ENCODE measurements at places on chromosomes 1 and 21.

GRCh38 chr1:107105914-107106313 lies 34.9 kb upstream of the NTNG1 start:
- DNase-seq: no peak
- no peak overlapping the region for H3K27ac ChIP-seq
- H3K27me3 ChIP-seq: no peaks in the 10 kb centered on the region
- H3K4me3 ChIP-seq: no peak overlapping the region
- H3K4me1 ChIP-seq: no peaks in the 10 kb centered on the region

DNA sequence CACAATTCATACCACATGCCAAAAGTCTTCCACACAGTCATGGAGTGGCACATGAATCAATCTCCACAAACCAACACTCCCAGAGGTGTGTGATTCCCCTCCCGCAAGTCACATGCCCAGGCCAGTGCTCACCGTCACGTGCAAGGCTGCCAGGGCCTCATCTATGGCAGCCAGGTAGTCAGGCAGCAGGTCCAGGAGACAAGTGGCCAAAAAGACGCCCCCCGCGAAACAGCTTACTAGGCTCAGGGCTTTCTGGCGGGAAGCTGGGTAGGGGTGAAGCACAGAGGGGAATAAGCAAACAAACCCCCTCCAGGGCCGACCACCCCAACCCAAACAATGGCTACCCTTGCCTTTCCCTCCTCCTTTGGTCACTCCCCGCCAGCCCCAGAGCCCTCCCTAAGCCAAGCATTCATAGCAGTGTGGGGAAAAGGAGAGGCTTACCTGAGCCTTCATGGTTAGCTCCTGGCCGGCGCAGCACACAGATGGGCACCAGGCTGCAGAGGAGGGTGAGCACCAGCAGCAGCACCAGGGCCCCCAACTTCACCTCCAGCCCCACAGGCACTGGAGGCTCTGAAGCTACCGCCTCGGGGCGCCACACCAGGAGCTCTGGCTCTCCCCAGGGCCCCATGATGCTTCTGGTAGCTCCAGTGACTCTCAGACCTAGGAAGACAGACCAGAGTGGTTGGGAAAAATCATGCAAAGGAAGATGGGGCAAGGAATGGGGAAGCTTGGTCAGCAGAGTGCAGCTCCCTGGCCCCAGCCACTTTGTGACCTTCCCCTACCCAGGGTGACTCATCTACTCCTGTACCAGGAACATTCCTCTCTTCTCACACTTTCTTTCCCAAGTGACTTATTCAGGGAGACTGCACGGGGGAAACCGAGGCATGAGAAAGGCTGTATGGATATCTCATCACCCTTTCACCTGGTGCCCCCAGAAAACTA lies 978 bp downstream of the SLC39A1 start:
- peak overlapping the region; percentile 96 for H3K4me3 ChIP-seq
- no peak for DNase-seq
- peaks cover 24% of the 10 kb centered on the region for H3K4me1 ChIP-seq
- H3K27me3 ChIP-seq: peaks cover 25% of the 10 kb centered on the region
- H3K36me3 ChIP-seq: no peaks in the 10 kb centered on the region

- H3K36me3 ChIP-seq: peaks cover 16% of the 10 kb centered on the region
- no peak overlapping the region for H3K27ac ChIP-seq
- H3K4me1 ChIP-seq: peaks cover 28% of the 10 kb centered on the region
- peaks cover 25% of the 10 kb centered on the region for H3K27me3 ChIP-seq
Measured at GRCh38 chr1:246790833-246791232, 66.6 kb downstream of the SCCPDH start.

- no peaks in the 10 kb centered on the region for H3K36me3 ChIP-seq
- peaks cover 15% of the 10 kb centered on the region for H3K27me3 ChIP-seq
- DNase-seq: no peak
- H3K4me1 ChIP-seq: peaks cover 9% of the 10 kb centered on the region
- H3K27ac ChIP-seq: no peak overlapping the region
Measured at GRCh38 chr1:206503591-206504362, 3.6 kb upstream of the RASSF5 start.

GRCh38 chr21:36210779-36211659 lies 54.4 kb downstream of the DOP1B start:
- H3K27ac ChIP-seq: peak overlapping the region; percentile 89
- H3K4me1 ChIP-seq: peaks cover 11% of the 10 kb centered on the region
- H3K36me3 ChIP-seq: peaks cover 15% of the 10 kb centered on the region
- peak overlapping the region; percentile 53 for H3K4me3 ChIP-seq
- no peak for DNase-seq
- H3K27me3 ChIP-seq: peaks cover 8% of the 10 kb centered on the region

DNA sequence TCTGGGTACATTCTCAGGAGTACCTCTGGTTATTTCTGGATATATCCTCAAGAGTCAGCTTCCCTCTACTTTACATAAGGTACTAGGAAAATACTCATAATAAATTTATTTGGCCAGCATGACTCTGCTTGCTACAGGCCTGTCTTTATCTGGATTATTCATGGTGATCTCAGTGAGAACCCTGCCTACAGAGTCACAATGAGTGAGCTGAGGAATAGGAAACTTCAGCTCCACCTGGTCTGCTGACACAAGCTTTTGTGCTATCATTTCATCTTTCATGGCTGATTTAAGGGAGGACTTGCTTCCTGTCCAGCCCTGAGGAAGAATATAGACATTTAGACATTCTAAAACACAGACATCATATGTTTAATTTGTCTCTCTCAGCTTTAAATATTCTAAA lies 19.5 kb upstream of the SUCO start:
- H3K36me3 ChIP-seq: no peaks in the 10 kb centered on the region
- no peaks in the 10 kb centered on the region for H3K27me3 ChIP-seq
- no peak overlapping the region for H3K27ac ChIP-seq
- DNase-seq: no peak
- no peaks in the 10 kb centered on the region for H3K4me1 ChIP-seq
- H3K4me3 ChIP-seq: no peak overlapping the region

GRCh38 chr1:97764991-97765390 lies 155.8 kb downstream of the DPYD start:
- no peak overlapping the region for H3K27ac ChIP-seq
- no peak for DNase-seq
- no peaks in the 10 kb centered on the region for H3K36me3 ChIP-seq
- H3K4me3 ChIP-seq: no peak overlapping the region
- no peaks in the 10 kb centered on the region for H3K27me3 ChIP-seq

DNA sequence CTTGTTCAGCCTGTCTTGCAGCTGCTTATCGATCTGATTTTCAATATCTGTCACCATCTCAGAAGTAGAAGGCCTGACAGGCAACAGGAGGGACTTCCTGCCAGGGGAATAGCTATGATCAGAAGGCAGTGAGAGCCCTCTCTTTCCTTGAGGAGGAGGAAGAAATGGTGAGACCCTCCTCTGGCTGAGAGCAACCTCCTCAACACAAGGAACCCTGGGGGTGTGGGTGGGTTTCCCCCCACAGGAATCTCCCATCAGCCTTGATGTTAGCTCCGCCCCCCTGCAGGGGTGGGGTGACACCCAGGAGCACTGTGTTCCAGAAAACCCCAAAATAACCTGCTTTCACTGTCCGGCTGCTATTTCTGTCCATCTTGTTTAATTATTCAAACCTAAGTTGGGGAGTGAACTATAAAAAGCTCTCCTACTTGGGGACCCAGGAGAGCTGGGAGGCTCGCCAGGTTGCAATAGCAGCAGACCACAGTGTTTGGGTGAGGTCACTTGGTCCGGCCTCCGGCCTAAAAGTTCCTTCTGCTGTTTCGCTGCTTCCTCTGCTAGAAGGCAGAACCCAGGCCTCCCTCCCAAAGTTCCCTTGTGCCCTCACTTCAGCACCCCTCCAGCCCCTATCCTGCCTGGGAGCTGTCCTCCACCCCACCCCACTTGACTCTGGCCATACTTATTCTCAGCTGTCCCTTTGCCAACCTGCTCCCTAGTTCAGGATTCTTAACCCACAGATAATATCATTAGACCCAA lies 7.8 kb upstream of the MEF2D start:
- no peaks in the 10 kb centered on the region for H3K36me3 ChIP-seq
- no peak for DNase-seq
- no peak overlapping the region for H3K27ac ChIP-seq
- peaks cover 33% of the 10 kb centered on the region for H3K4me1 ChIP-seq
- H3K4me3 ChIP-seq: no peak overlapping the region

GRCh38 chr1:61184040-61184713 lies 101.8 kb downstream of the NFIA start:
- H3K36me3 ChIP-seq: peaks cover 4% of the 10 kb centered on the region
- H3K27ac ChIP-seq: no peak overlapping the region
- H3K27me3 ChIP-seq: no peaks in the 10 kb centered on the region
- peaks cover 45% of the 10 kb centered on the region for H3K4me1 ChIP-seq

DNA sequence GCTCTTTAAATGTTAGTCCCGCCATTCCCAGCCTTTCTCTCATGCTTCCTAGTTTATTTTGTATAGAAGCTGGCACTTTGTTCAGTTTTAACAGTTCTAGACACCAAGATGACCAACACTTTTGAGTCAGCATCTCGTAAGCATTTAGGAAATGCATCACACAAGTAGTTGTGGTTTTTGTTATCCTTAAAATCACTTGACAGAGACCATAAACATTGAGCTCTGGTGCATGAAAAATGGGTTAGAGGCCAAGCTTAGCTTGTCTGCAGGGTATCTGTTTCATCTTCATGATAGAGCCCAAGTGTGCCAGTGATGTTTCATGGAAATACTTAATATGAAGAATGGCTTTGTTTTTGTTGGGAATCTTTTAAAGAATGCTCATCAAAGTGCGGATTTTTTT lies 159.7 kb downstream of the DISP1 start:
- no peaks in the 10 kb centered on the region for H3K4me1 ChIP-seq
- no peaks in the 10 kb centered on the region for H3K27me3 ChIP-seq
- H3K27ac ChIP-seq: no peak overlapping the region
- DNase-seq: no peak

DNA sequence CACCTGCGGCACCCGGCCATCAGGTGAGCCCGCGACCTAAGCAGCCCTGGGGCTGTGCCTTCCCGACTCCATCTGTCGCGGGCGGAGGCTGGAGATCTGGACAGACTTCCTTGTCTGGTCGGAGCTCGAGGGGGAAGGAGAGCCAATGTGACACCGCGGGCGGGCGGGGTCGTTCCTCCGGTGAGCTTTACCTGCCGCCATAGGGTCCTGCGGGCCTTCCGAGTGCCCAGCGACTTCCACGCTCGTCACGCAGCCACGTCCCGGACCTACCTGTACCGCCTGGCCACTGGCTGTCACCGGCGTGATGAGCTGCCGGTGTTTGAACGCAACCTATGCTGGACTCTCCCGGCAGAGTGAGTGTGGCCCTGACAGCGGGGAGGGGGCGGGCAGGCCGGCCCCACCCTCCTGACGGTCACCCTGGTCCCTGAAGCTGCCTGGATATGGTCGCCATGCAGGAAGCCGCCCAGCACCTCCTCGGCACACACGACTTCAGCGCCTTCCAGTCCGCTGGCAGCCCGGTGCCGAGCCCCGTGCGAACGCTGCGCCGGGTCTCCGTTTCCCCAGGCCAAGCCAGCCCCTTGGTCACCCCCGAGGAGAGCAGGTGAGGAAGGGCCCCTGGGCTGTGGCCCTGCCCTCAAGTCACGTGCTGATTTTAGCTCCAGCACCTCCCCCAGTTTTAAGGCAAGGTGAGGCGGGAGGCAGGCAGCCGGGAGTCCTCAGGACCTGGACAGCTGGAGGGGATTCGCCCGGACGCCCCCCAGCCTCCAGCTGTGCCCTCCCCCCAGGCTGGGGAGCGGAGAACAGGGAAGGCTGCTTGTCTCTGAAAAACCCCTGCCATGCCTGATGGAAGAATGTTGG lies 1.1 kb downstream of the PUSL1 start:
- no peak for DNase-seq
- no peaks in the 10 kb centered on the region for H3K4me1 ChIP-seq
- H3K4me3 ChIP-seq: peak overlapping the region; percentile 81
- no peaks in the 10 kb centered on the region for H3K36me3 ChIP-seq
- no peak overlapping the region for H3K27ac ChIP-seq

- no peak overlapping the region for H3K4me3 ChIP-seq
- H3K27me3 ChIP-seq: no peaks in the 10 kb centered on the region
- H3K27ac ChIP-seq: no peak overlapping the region
- no peaks in the 10 kb centered on the region for H3K36me3 ChIP-seq
- H3K4me1 ChIP-seq: peaks cover 6% of the 10 kb centered on the region
Measured at GRCh38 chr1:153880962-153881361, 41.8 kb downstream of the GATAD2B start.

DNA sequence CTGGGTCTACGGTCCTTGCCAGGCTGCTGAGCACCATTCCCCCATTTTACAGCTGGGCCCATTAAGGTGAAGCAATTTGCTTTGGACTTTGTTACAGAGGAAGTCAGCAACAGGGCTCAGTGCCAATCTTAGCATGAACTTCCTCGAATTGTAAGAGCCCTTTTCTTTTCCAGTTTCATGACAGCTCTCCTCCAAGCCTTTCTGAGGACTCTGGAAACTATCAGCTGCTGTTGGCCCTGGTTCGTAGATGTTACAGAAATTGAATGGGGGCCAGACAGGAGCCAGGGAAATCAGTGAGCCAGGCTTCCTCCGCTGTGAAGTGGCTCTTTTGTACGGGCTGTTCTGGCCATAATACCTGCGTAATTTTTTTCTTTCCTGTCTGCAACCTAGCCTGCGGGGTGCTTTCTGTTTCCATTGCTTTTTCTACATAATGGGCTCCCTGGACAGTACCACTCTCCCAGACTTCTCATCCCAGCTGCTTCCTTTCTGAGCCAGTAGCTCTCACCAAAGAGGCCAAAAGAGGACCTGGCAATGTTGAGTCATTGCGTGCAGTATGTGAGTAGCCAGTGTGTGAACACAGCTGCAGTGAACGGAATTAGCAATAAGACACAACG lies 386.3 kb downstream of the DISC1 start:
- H3K27ac ChIP-seq: no peak overlapping the region
- peaks cover 6% of the 10 kb centered on the region for H3K4me1 ChIP-seq
- DNase-seq: no peak

DNA sequence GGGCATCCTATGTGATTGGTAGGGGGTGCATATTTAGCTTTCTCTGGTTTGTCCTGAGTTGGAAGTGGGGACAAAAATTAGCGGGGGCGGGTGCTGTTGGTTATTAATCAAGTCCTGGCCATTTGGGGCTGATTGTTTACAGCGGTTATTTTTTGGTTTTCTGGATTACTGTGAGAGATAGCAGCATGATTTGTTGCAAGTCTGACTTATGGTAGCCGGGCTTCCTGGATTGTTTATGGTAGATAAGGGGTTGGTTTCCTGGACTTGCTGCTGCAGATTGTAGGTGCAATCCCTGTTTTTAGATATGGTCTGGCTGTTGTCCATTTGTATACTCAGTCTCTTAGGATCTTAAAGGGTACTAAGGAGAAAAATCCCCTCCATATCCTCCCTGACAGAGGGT lies 12.1 kb upstream of the PROK1 start:
- peaks cover 3% of the 10 kb centered on the region for H3K4me1 ChIP-seq
- no peaks in the 10 kb centered on the region for H3K36me3 ChIP-seq
- no peak overlapping the region for H3K4me3 ChIP-seq
- DNase-seq: no peak
- H3K27ac ChIP-seq: no peak overlapping the region
- H3K27me3 ChIP-seq: no peaks in the 10 kb centered on the region

All from glutamatergic neuron (in vitro differentiated cells).